ENCODE measurements at places on chromosomes 11 and 22.
A peak's percentile ranks its signal among the peaks of the same experiment; 100 is the strongest.

DNA sequence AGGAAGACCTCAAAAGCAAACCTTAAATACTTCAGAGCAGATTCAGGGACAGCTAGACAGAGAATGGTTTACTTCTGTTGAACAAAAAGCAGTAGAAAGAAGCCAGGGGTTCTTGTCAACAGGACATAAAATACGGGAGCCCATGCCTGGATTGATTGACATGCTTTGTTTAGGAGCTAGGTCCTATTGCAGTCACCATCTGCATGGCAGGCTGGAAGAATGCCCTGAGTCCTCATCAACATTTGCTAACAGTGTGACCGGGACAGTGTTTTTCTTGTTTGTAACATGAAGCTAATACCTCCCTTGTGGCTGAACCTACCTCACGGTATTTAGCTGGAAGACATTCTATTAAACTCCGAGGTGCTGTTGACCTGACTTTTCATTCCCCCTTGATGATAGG lies 225.4 kb downstream of the NTM start:
- no peak for DNase-seq

GRCh38 chr11:132519241-132519815 lies 1013.0 kb downstream of the OPCML start:
- no peak for DNase-seq

GRCh38 chr11:96314326-96315020 lies 28.5 kb downstream of the MAML2 start:
- DNase-seq: no peak

- no peak for DNase-seq
These were observed 36.4 kb upstream of the PTPRJ start for GRCh38 chr11:47943721-47944586.

DNA sequence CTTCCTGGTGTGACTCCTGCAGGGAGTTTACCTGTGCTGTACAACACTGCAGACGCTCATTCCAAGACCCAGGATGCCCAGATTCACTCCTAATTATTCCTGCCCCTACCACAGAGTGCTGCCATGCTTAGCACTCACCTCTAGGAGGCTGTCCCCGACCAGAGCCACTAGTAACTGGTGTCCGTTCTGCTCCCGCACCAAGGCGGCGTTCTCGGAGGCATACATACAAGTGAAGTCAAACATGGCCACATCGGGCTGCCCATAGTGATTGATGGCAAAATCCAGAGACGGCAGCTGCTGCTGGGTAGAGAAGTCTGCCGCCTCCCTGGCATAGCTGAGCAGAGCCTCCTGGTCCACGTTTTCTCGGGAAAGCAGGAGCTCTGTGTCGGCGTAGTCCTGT lies 122.3 kb upstream of the BID start:
- DNase-seq: no peak

- DNase-seq: no peak
These were observed 14.0 kb downstream of the C11orf42 start for GRCh38 chr11:6219359-6219758.

DNA sequence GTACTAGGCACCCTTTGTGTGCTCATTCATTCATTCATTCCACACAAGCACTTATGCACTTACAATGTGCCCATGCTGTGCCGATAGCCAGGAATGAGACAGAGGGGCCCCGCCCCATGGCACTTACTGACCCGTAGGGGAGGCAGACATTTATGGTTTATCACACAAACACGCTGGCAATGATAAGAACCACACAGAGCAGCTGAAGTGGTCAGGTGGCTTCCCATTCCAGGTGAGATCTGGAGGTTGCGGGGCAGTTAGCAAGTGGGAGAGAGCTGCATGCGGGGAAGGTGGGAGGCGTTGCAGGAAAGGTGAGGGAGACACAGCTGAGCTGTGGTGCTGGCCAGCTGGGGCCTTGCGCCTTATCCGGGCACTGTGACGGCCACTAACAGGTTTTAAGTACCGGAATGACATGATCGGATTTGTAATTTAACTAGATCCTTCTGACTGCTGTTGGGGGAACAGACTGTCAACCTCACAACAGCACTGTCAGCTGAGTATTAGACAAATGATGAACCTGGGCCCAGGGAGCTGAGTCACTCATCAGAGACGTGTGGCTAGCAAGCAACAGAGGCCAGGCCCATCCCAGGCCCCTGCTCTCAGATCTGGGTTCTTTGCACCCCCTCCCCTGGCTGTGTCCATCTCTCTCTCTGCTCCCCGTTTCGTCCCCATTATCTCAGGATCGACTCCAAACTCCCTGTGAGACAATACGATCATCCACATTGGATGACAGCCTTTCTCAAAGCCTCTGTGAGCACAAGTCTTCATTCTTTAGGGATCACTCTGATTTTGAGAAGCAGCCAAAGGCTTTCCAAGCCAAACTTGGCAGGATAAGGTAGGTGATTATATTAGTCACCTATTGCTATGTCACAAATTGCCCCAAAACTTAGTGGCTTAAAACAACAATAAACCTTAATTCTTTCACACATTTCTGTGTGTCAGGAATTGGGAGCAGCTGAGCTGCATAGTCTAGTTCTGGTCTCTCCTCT lies 28.4 kb downstream of the RASD2 start:
- DNase-seq: no peak

DNA sequence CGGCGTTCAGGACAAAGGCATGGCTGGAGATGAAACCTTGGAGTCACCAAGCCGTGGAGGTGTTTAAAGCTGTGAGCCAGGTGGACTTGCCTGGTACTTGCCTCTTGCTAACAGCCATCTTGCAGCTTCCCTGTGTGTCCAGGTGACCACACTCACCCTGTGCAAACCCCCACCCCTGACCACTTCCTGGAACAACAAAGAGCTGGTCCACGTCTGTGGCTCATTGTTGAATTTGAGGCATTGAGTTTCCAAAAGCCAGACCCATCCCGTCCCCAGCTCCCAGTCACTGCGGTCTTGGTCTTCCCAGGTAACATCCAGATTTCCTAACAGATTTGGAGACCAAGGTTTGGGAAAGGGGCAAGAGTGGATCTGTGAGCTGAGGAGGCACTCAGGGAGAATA lies 18.5 kb downstream of the DHCR7 start:
- DNase-seq: no peak

GRCh38 chr11:84437071-84437980 lies 1151.2 kb upstream of the CCDC90B start:
- no peak for DNase-seq

GRCh38 chr11:35017528-35018342 lies 101.3 kb downstream of the PDHX start:
- no peak for DNase-seq

DNA sequence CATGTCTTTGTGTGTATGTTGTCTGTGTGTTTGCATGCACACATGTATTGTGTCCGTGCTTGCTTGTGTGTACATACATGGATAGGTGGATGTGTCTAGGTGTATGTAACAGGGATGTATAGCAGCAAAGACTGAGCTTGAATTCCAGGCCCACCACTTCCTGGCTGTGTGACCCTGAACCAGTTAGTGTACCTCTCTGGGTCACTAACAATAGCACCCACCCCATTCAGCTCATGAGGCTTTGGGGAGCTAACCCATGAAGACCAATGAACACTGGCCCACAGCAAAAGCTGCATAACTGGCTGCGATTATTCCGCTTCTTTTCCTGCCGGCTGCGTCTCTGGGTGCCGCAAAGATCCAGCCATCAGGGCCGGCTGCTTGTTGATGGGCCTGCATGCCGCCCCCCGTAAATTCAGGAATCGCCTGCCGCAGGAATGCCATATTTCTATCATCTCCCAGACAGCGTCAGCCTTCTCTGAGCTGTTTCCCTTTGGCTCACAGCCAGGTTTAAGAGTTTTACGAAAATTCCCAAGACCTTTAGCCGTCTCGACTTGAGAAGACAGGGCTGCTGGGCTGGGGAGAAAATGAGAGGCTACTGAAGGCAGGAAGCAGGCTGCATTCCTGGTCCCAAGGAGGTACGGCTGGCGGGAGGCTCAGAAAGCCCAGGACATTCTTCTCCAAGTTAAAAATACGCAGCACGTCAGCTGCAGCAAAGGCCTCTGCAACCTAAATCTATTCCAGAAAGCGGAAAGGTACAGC lies 224.6 kb downstream of the MN1 start:
- DNase-seq: no peak

DNA sequence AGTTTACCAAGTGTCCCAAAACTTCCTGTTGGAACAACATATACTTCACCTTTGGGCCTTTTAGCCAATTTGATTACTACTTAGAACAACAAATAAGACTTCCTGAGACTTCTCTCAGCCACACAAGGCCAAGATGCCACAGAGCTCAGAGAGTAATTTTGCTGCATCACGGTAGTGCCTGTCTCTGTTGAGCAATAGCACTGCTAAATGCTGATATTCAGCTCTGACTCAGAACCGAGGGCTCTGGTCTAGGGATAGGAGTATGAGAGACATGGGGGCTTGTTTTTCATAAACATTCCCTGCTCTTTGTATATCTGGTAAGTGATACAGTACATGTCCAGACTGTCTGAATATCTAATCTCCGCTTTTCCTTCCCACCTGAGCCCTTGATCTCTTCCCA lies 260.4 kb upstream of the ARHGAP20 start:
- DNase-seq: no peak

DNA sequence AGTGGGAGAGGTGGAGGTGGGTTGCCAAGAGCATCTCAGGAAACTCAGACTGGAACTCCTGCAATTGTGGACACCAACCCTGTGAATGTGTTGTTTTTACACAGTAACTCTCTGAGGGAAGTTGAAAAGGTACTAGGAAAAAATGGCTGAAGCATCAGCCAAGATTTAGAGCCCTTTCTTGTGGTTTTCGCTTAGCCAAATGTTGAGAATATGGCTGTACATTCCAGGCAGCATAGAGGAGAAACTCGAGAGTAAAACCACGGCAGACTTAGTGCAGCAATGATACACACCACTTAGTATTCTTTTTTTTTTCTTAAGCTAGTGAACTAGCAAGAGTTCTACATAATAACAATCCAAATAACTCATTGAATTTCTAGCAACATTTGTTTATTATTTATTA lies 309.7 kb upstream of the MTNR1B start:
- DNase-seq: no peak

DNA sequence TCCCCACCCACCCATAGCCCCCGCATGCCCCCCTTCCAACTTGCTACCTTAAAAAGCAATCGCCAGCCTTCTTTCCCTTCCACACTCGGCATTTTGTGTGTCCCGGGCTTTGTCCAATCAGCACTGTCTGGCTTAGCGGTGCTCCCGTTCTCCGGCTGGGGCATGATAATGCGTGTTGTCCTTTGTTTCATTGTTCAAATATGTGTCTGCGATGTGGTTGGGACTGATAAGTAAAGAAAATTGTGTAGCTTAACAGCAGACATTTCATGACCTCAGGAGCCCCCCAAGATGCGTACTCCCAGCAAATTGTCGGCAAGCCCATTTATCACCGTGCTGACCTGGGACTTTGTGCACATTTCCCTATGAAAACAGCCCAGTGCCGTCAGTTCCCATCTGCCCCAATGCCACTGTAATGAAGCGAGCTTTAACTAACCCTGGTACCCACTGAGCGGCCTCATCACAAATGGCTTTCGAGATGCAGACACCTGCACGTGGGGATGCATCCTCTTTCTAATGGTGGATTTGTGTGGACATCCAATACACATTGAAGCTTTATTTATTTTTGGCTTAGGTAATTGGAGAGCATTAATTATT lies 167.0 kb upstream of the E2F8 start:
- no peak for DNase-seq

GRCh38 chr11:36361901-36362391 lies 65.9 kb downstream of the PRR5L start:
- no peak for DNase-seq

DNA sequence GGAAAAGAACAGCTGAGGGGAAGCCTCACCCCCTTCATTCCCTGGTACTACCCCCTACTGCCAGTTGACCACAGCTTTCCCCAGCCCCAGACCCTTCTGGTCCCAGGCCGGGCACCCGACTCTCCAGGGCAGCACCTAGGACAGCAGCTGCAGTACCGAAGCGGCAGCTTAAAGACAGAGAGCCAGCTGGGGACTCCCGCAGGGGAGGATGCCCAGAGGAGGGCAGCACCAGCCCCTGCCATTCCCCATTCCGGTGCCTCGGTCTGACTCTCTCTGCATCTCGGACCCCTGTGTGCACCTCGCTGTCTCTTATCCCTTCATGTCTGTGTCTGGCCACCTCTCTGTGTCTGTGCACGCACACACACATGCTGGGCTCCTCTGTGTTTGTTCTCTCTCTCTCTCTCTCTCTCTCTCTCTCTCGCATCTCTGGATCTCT lies 9.4 kb downstream of the IGSF9B start:
- DNase-seq: peak; percentile 33

DNA sequence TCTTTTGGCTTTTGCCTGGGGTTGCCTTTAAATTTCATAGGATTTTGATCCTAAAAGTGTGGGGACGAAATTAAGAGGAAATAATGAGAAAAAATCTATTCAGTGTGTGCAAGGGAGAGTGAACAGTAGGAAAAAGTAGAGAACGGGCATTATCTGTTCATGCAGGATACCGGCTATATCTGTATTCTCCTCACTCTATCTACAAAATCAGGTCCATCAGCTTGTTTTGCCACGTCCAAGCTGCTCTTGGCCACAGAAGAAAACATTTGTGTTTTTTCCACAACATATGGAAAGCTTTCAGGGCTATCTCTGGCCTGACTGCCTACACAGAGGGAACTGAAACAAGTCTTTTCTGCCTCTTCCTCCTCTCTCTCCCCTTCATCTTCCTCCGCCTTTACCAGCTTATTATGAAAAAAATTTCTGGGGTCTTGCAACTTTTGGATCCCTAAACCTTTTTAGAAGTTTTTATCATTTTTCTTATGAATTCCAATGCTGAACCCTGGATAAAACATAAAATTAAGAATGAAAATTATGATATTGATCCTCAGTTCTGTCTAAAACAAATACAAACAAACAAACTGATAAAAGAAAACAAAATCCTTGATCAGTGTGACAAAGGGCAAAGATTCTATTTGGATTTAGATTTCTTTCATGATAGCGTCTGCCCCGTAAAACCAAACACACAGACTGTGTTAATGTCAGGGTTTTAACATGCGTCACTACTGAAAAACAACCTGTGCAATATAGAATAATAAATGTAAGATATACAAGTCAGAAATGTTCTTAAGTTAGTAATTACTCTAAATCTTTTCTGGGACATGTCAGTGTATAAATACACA lies 219.7 kb downstream of the CNTN5 start:
- no peak for DNase-seq

- DNase-seq: no peak
These were observed 13.5 kb downstream of the MCAT start for GRCh38 chr22:43129426-43130425.

DNA sequence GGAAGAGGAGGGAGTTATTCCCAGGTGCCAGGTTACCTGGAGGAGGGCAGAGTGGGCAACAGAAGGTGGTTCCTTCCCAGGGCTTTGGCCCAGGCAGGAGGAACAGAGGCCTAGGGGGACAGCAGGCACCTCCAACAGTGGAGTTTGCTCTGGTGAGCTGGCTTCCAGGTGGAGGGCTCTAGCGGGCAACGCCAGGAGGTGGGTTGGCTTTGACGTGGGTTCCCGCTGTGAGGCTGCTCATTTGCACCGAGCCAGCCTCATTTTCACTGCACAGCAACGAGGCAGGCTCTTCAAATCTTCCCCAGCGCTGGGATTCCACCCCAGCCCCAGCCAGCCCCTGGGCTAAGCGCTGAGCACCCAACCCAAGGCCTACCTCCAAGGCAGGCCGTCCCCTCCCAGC lies 8.1 kb downstream of the IGSF9B start:
- no peak for DNase-seq

Measured in stimulated activated CD4-positive, alpha-beta T cell treated with anti-CD3 and anti-CD28 coated beads, TNF-alpha, amount 100 ng/mL, for 24 hours (primary cell).